Keratinocyte (primary cell): ENCODE measurements at places on chromosomes 11 and 22. TPM values are rescaled to one million over a fixed set of nuclear protein-coding genes. Genes with fewer than 3 reads are reported as not detected.

IL18BP gene
- 1.4 to 4.7 TPM (median 2.9 TPM) in 3 replicates for polyA plus RNA-seq

SPDYC gene
- polyA plus RNA-seq, result not detected in 3 replicates

- no peak for DNase-seq
Observed at GRCh38 chr11:57641011-57641807, 8.5 kb downstream of the YPEL4 start.

DNA sequence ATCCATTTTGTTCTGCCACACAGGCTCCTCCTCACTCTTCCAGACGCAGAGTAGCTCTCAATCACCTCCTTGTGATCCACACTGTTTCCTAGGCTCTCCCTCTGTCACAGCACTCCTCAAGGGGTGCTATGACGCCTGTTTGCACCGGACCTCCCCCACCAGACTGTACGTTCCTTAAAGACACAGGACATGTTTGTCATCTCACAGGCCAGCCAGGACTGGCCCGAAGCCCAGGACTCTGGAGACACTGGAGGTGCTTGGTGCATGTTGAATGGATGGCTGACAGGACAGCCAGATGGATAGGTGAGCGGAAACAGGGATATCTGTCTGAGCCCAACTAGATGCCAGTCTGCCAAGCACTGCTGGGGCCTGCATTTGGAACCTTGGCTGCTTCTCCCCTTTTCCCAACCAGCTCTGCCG, 13.6 kb downstream of the PLA2G6 start:
- no peak for DNase-seq

DNA sequence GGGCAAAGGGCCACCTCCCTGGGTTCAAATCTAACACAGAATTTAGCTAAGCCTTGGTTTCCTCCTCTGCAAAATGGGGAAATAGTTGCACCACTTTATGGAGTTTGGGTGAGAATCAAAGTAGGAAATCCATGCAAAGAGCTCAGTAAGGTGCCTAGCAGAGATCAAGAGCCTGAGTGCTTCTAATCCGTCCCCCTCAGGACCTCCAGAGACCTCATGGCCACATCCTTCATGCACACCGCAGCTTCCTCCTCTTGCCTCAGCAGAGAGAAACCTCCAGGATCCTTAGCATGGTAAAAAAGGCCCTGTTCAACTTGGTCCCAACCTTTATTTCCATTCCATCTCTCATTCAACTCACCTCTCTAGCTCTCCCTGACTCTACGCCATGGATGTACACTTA, 37.8 kb upstream of the NAV2 start:
- no peak for DNase-seq

C1QTNF5 gene
- 0.04 TPM in 1 of 3 replicates, not detected in the others for polyA plus RNA-seq

TRIM49B gene
- not detected in 3 replicates for polyA plus RNA-seq

SOX6 gene
- polyA plus RNA-seq, result 6.0 to 6.8 TPM (median 6.4 TPM) in 3 replicates

- DNase-seq, result no peak
Observed at GRCh38 chr11:845872-846495, 3.3 kb downstream of the TSPAN4 start.

- no peak for DNase-seq
Observed at GRCh38 chr11:114058871-114059277, 637 bp upstream of the ZBTB16 start.

- no peak for DNase-seq
Observed at GRCh38 chr11:130347261-130347660, 32.5 kb upstream of the ZBTB44 start.

SMC1B gene
- polyA plus RNA-seq, result not detected in 3 replicates

DNA sequence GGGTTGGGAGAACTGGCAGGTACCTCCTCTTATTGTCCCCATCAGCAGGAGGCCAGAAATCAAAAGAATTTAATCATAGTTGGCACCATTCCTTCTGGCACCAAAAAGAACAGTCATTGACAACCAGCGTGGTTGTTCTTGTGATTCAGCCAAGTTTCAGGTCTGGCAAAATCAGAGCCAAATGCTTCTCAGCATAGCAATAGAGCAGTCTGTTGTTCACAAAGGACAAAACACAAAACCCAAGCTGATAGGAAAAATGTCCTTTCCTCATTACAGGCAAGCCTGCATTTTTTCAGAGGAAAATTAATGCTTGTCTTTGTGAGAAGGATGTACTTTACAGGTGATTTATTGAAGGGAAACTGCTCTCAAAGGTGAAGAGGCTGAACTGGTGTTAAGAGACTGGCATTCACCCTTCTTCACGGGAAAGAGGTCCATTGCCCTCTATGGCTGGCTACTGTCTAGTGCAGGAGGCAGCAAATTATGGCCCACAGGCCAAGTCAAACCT, 241.8 kb upstream of the ARHGAP42 start:
- no peak for DNase-seq

- DNase-seq, result no peak
Observed at GRCh38 chr11:96105944-96106343, 182.0 kb upstream of the MTMR2 start.

GRCh38 chr22:42347281-42347824, 76.9 kb upstream of the TCF20 start:
- no peak for DNase-seq

TP53I11 gene
- polyA plus RNA-seq, result 13.2 to 23.4 TPM (median 21.4 TPM) in 3 replicates

GRCh38 chr22:32584650-32585049, 110.0 kb downstream of the FBXO7 start:
- no peak for DNase-seq

GRCh38 chr11:38448284-38448683, 1850.2 kb upstream of the RAG2 start:
- no peak for DNase-seq

ANO5 gene
- polyA plus RNA-seq, result 0.01 TPM in 1 of 3 replicates, not detected in the others

- peak; percentile 17 for DNase-seq
Observed at GRCh38 chr22:32080904-32081303, 37.8 kb downstream of the SLC5A1 start.

- DNase-seq, result no peak
Observed at GRCh38 chr11:72578991-72579815, 95.0 kb downstream of the PDE2A start.

DNA sequence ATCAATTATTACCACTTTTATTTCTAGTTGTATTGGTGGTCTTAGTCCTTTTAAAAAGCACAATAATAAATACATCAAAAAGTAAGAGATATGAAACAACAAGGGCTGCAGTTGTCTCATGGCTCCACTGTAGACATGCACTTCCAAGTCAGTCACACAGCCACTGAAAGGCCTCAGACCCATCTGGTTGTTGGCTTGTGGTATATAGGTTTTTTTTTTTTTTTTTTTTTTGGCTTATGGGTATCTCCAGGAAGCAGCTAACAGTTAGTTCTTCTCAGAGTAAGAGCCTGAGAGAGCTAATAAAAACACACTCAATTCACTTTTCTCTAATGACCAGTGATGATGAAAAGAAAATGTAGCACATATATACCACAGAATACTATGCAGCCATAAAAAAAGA, 6.0 kb upstream of the OR52E6 start:
- no peak for DNase-seq

DNA sequence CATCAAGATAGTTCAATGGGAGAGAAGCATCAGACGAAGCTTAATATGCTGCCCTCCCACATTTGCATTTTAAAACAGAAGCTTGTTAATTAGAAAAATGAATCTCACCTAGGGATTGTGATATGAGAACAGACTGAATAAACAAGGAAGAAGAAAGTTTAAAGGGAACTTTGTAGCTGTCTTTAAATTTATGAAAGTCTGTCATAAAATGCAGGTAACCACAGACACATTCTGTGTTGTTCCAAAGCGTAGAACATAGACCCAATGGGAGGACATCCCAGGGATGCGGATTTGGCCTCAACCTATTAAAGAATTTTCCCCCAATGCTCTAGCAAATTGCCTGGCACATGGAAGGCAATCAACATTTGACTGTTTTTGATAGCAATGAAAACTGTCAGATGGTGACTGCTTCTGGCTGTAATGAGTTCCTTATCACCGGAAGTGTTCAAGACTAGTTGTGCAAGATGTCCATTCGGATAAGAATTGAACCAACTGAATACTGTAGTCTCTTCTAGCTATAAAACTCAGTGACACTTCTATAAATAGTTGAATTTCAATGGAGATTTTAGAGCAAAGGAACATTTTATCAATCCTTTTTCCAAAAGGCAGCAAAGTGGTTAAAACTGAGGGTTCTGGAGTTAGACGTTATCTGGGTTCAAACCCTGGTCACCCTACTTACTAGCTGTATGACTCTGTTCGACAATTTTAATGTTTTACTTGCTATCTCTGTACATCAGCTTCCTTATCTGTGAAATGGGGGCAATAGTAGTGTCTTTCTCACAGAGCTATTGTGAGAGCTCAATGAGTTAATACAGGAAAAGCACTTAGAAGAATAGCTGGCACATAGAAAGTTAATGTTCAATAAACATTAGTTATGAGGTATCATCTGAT, 64.9 kb downstream of the LIF start:
- DNase-seq, result no peak

ELMOD1 gene
- polyA plus RNA-seq, result 0.15 to 0.63 TPM (median 0.51 TPM) in 3 replicates

PLEKHA7 gene
- 1.0 to 1.8 TPM (median 1.4 TPM) in 3 replicates for polyA plus RNA-seq

DNA sequence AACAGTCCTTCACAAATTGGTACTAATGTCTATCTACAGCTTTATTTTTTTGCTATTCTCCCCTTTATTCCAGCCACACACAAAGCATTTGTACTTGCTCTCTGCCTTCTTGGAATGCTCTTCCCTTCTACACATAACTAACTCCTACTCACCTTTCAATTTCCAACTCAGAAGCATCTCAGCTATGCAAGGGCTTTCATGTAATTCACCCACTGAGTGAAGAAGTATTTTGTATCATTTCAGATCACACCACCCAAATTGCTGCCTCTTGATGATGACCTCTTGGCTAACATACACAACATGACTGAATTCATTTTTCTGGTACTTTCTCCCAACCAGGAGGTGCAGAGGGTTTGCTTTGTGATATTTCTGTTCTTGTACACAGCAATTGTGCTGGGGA, at the start of gene OR4X2:
TSS of gene OR4X2 (plus strand) at position 301 of the 400 bp plus-strand sequence. CDS start at position 301, 0 bp downstream.
- no peak for DNase-seq

ACRV1 gene
- polyA plus RNA-seq, result not detected in 3 replicates

CUL5 gene
- 10.9 to 15.1 TPM (median 11.6 TPM) in 3 replicates for polyA plus RNA-seq

HPX gene
- 0.35 to 1.5 TPM (median 0.76 TPM) in 3 replicates for polyA plus RNA-seq

DNA sequence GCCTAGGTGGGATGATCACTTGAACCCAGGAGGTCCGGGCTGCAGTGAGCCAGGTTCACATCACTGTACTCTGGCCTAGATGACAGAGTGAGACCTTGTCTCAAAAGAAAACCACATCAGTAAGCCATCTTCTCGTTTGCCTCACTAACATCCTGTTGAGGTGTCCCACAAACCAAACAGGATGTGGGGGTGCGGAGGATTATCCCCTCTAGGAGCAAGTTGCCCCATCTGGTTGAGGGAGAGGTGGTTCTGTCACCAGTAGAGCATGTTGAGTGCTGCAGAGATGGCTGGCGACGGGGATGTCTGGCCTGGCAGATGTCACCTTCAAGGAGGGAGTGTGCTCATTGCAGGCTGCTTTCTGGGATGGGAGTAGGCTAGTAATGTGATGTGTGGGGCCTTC, 72.4 kb downstream of the ZNRF3 start:
- no peak for DNase-seq

- DNase-seq, result no peak
Observed at GRCh38 chr22:29780748-29781676, 13.8 kb downstream of the UQCR10 start.

GRCh38 chr22:22759371-22759770, 115.0 kb downstream of the GGTLC2 start:
- DNase-seq, result no peak

- DNase-seq, result no peak
Observed at GRCh38 chr11:46335890-46336562, 11.2 kb upstream of the DGKZ start.
